Stimulated activated CD4-positive, alpha-beta T cell treated with anti-CD3 and anti-CD28 coated beads, TNF-alpha, amount 100 ng/mL, for 48 hours (primary cell): ENCODE measurements at places on chromosomes 3 and 15.

- no peak for DNase-seq
These were observed 235.2 kb downstream of the DTWD1 start for GRCh38 chr15:49855917-49856637.

- DNase-seq: no peak
These were observed 124.4 kb upstream of the LIPC start for GRCh38 chr15:58307313-58307961.

- no peak for DNase-seq
These were observed 252.7 kb upstream of the AZI2 start for GRCh38 chr3:28601291-28601690.

- DNase-seq: no peak
These were observed 17.9 kb upstream of the SLC2A2 start for GRCh38 chr3:171044384-171044783.

- DNase-seq: no peak
These were observed 614.0 kb upstream of the AGTR1 start for GRCh38 chr3:148083526-148084182.

- DNase-seq: no peak
These were observed 35.2 kb upstream of the GREM1 start for GRCh38 chr15:32682569-32682968.

DNA sequence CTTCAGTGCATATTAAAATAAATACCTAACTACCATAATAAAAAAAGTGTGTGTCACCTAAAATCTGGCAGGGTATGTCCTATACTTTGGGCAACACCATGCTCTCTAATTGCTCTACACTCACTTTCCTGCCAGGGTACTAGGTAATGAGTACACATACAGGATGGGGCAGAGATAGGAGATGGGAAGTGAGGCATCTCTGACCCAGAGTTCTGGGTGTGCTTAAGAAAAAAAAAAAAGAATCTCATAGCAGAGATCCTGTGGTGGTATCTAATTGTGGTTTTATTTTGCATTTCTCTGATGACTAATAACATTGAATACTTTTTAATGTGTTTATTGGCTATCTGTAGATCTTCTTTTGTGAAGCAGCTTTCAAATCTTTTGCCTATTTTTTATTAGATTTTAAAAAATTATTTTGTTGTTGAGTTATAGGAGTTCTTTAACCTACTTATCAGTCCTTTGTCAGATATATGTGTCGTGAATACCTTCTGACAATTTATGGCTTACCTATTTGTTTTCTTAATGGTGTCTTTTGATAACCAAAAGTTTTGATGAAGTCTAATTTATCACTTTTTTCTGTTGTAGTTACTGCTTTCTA, 48.0 kb downstream of the EEFSEC start:
- DNase-seq: no peak

GRCh38 chr15:43509660-43510199, 7.7 kb upstream of the MAP1A start:
- no peak for DNase-seq

DNA sequence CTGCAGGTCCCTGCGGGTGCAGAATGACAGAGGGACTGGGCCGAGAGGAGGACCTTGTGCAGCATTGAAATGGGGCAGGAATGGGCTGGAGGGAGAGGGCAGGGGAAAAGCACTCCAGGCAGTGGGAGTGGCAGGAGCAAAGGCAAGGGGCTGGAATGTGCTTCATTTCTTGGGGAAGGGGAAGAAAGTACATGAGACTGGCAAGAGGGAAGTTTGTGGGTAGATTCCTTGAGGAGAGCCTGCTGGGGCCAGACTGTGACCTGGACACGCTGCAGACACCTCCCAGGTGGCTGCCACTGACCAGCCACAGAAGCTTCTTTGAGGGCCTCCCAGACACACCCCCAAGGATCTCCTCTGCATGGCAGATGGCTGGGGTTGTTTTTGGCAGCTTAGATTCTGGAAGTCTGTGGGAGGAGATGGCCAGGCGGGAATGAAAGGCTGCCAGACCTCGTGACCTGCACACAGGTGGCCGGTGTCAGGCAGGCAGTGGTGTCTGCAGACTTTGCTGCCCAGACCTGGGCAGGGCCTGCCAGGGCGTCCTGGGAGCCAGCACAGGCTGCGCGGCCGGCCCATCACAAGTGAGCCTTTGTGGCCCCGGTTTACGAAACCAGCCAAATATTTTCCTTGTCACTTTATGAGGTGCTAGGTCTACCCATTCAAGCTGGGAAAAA, 53.1 kb downstream of the SPSB4 start:
- DNase-seq: no peak

DNA sequence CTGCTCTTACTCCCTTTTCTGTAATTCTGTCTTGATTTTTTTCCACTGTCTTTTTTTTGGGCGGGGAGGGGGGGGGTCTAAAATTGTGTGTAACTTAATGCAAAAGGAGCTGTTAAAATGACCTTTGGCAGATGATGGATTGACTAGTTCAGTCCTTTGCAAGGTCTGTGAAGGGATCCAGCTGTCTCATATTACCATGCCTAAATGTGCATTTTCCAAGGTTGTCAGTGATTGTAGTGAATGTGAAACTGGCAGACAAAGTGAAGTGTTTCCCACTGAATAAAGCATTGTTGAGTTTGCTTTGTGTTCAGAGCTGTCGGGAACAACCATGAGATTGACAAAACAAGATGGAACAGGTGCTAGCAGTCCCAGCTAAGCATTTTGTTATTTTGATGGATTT, 110.1 kb upstream of the SKOR1 start:
- no peak for DNase-seq

- DNase-seq: no peak
These were observed 898 bp downstream of the SMAD3 start for GRCh38 chr15:67066041-67066958.

GRCh38 chr3:133040696-133041523, 2.7 kb downstream of the TMEM108 start:
- no peak for DNase-seq

DNA sequence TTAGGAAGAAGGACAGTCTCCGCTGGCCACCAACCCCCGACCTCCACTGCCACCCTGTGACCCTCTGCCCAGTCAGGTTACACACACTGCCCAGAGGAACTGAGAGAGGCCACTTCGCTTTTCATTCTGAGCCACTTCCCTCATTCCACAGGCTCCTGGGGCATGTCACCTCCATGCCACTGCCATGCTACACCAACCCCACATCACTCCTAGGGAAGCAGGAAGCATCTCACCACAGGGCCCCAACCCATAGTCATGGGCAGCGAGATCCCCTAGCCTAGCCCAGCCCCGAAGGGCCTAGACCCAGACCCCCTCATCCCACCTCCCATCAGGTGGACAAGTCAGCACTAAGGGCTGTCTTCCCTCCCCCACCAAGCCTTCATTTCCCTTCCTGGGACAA, 1.4 kb downstream of the PLCB2 start:
- DNase-seq: no peak

- no peak for DNase-seq
These were observed 24.7 kb downstream of the MBNL1 start for GRCh38 chr3:152293347-152294006.

DNA sequence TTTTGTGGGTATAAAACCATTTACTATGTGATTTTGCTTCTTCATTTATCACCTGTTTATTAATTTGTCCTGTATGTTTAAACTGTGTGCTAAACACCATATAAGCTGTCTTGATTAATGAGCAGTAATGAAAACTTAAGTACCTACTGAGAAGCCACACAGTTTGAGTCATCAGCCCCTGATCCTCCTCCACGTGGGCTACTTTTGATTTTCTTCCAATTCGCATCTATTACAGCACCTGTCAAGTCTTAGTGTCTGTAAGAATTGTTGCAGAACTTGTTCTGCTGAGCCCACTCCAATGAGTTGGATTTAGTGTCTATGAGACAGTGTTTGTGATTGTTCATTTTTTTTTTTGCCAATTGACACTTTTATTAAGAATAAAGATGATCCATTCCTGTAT, 16.8 kb downstream of the EPHA6 start:
- no peak for DNase-seq

- DNase-seq: no peak
These were observed 14.0 kb downstream of the SMAD3 start for GRCh38 chr15:67079361-67079760.

GRCh38 chr15:82681371-82681770, 28.3 kb downstream of the AP3B2 start:
- no peak for DNase-seq

GRCh38 chr3:167602041-167602440, 51.7 kb downstream of the WDR49 start:
- DNase-seq: no peak

DNA sequence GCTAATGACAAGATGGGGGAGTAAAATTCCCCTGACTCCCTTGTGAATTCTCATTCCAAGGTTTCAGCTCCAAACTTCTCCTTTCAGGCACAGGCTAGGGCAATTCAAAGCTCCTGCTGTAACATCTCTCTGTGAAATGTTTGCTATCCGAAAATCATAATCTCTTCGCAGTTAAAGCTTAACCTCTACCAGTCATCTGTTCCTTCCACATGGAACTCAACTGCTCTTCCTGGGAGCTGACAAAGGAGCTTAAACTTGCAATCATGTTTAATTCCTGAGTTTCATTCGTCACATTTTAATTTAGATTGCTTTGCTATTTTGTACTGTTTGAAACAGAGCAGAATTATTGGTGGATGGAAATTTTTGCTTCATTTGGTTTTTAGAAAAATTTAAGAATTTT, 328.6 kb downstream of the AGBL1 start:
- no peak for DNase-seq

DNA sequence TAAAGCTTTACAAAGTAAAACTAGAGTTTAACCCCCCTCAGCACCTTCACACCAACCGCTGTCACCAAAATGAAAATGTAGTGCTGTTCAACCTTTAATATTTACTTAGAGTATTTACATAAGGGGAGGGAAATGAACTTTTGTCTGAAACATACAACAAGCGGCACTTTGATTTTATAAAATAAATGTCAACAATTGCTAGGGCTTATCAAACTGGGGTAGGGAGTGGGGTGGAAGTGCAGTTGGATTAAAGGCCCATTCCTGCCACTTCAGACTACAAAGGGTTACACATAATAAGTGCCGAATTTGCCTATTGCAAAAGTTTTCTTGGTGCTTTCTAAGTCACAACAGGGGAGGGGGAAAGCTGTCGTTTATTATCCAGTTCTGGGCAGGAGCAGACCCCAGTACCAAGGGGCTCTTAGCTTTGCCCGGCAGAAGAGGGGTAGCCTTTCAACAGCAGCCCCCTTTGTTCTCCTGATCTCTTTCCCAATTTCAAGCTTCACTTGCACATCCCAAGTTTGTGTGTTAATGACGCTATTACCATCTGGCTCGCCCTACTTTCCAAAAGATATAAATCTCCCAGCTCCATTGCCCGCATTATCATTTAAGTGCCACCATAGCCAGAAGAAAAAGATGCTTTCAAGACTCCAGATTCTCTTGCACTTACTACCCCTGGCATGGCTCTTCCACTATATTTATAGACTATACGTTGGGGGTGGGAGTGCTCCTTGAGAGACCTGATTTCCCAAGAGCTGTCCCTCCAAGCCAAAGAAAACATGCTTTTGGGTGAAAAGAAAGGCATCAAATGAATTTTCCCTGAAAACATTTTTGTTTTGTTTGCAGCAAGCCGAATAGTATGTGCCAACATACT, 17.0 kb downstream of the SOX2 start:
- no peak for DNase-seq

DNA sequence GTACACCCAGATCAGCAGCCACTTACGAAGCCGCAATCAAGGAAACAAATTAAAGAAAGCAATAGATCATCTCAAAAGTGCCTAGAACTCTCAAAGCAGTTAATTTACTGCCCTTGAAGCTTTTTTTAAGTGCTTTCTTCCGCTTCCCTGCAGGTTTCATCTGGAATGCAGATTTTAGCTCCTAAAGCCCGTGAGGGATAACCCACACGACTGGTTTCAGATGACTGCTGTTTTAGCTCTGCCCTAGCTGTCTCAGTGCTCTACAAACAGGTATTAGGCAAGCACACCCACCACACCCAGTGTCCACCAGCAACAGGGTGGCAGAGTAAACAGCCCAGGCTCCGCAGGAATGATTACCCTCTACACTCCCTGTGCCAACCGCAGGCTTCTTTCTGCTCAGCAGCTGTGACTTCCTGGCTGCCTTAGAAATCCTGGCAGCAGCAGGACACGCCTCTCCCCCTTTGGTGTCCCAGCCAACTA, 126.0 kb downstream of the FMN1 start:
- no peak for DNase-seq

DNA sequence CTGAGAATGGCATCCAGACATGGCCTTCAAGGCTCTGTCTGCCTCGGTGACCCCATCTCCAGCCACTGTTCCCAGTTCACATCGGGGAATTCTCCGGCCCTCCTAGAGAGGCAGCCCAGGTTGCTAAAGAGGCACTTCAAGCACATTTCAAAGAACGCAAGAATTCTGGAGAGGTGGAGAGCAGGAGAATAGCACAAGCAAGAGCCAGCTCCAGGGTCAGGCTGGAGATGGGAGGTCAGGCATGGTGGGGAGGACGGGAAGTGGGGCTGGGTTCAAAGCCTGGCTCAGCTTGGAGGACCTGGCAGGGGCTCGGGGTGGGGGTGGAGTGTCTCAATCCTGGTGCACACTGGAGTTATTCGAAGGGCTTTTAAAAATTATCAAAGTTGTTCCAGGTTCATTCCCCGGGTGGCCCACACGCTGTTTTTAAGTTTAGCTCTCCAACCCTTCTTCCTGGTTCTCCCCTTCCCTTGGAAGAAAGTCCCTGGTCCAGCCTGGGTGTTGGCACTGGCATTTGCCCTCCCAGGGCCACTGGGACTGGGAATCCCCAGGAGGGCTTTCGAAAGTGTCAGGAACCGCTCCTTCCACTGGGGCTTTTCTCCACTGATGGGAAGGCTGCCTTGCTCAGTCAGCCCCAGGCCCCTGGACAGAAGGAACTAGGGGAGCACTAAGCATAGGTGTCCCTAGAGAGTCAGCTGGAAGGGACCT, 35.8 kb downstream of the ZNF710 start:
- no peak for DNase-seq

GRCh38 chr3:190096345-190096744, 24.4 kb downstream of the P3H2 start:
- DNase-seq: no peak

- DNase-seq: no peak
These were observed 48.3 kb downstream of the PRTG start for GRCh38 chr15:55694652-55695150.

DNA sequence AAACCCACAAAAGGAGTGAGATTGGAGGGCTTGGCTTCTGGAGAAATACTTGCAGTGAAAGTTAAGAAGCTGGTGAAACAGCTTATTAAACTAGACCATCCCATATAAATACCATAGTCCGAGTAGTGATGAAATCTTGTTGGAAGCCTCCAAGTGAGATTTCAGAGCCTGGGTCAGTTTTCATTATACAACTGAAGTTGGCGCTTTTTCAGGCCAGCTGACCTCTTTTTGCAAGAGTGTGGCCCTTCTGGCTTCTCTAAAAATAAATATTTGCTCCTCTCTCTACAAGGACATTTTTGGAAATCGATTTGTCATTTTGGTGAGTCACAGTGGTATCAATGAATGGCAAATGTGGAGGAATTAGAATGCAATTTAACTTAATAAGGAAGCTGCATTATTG, 51.2 kb upstream of the THRB start:
- DNase-seq: no peak

- no peak for DNase-seq
These were observed 107.0 kb upstream of the PFN2 start for GRCh38 chr3:150077581-150078247.

- DNase-seq: no peak
These were observed 137.4 kb upstream of the SLC7A14 start for GRCh38 chr3:170723241-170723640.

- DNase-seq: no peak
These were observed 27.3 kb downstream of the CD276 start for GRCh38 chr15:73711526-73711925.
